Fibroblast of upper back skin (primary cell): ENCODE measurements at places on chromosomes 3 and 15.

GRCh38 chr3:65245133-65246063, 557.6 kb upstream of the ADAMTS9 start:
- DNase-seq = peak; percentile 52

DNA sequence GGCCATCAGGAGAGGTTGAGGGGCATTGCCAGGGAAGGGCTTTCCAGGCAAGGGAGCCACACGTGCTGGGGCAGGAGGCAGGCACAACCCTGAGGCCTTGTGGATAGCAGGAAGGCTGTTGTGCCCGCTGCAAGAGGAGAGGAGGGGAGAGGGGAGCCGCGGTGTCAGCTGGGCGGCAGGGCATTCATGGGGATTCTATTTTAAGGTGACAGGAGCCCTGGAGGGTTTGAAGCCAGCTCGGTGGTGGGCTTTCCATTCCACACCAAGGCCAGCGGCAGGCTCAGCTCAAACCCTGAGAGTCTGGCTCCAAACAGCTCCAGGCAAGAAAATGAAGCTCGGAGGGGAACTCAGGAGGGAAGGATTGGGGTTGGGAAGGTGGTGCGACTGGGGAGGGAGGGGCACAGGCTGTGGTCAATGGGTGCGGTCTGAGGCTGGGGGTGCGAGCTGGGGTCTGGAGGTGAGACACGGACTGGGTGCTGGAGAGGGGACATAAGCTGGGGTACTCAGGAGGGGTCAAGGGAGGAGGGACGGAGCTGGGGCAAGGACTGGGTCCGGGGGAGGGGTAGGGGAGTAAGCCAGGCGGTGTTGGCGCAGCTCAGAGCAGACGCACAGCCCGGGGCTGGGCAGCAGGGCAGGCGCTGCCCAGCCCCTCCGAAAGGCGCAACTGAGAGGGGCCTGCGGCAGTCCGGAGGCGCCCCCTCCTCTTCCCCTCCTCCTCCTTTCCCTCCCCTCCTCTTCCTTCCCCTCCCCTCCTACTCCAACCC, 43.4 kb downstream of the TPRA1 start:
- no peak for DNase-seq

DNA sequence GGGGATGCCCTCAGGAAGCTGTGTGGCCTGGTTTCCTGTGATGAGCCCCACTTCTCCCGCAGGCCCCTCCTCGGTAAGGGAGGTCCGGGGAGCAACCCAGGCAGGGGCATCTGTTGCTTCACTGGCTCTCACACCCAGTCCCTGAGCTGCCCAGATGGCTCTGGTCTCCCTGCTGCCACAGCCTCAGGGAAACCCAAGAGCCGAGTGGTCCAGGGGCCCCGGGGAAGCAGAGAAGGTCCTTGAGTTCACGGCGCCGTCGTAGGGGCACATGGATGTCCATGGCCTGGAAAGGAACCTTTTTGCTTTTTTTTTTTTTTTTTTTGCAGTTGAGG, 13.3 kb upstream of the LRRC15 start:
- DNase-seq = no peak

DNA sequence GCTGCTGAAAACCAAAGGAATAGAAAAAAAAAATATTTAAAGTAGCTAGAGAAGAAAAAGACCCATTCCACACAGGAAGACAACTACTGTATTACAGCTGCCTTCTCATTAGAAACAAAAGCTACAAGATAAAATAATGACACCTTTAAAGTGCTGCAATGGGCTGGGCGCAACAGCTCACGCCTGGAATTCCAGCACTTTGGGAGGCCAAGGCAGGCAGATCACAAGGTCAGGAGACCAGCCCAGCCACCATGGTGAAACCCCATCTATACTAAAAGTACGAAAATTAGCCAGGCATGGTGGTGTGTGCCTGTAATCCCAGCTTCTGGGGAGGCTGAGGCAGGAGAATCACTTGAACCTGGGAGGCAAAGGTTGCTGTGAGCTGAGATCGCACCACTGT, 31.0 kb downstream of the TRPM7 start:
- no peak for DNase-seq

DNA sequence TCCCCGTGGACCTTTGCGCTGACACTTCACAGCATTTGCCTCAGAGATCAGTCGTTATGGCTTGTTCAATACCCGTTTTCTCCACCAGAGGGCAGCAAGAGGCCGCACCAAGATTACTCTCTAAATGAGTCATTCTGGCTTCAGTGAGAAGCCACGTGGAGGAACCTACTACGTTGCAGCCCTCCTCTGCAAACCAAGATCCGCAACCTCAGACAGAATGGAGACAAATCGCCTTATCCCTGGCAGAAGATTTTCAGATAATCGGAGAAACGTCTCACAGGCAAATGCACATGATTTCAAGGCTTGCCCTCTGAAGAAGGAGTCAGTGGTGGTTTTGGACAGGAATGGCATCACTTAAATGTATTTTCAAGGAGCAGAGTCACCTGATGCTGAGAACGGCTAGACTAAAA, 60.5 kb downstream of the GTPBP8 start:
- peak; percentile 82 for DNase-seq

GRCh38 chr15:35293353-35294130, 208.4 kb upstream of the NANOGP8 start:
- peak; percentile 82 for DNase-seq

- no peak for DNase-seq
These were observed 142.7 kb downstream of the ALDH1A2 start for GRCh38 chr15:57922776-57923175.

- DNase-seq = peak; percentile 85
These were observed 305.7 kb upstream of the COL8A1 start for GRCh38 chr3:99332718-99333117.

DNA sequence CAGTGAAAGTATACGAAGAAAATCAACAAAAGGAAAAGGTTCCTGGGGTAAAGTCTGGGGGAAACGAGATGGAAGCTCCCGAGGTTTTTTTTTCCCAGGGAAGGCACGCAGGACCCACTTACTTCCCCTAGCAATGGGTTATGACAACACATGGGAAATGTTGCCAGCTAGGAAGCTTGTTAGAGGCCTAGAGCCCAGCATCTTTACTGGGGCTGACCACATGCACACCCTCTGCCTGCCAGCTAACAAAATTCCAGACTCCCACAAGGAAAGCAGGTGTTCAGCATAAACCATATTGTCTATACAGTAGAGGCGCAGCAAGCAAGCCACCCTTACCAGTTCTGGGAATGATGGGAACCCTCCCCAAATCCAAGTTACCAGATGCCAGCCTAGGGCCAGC, 258.8 kb upstream of the NR2E3 start:
- no peak for DNase-seq

GRCh38 chr3:11434017-11434526, 161.9 kb downstream of the ATG7 start:
- DNase-seq = peak; percentile 63

DNA sequence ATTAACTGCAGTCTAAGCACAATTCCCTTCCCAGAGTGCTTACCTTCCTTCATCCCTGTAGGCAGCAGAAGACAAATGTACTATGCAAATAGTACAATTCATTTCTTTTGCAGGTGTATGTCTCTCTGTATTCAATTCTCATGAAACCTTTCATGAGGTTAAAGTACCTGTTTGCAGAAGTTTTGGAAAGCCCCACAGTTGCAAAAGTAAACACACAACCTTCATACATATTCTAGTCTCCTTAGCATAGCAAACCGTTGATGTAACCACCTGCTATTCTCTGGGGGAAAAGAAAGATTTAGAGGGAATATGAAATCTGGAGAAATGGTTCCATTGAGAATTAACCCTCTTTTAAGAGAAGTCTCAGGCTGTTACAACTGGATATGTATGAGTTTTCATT, 200.3 kb upstream of the SUCLG2 start:
- DNase-seq = no peak

DNA sequence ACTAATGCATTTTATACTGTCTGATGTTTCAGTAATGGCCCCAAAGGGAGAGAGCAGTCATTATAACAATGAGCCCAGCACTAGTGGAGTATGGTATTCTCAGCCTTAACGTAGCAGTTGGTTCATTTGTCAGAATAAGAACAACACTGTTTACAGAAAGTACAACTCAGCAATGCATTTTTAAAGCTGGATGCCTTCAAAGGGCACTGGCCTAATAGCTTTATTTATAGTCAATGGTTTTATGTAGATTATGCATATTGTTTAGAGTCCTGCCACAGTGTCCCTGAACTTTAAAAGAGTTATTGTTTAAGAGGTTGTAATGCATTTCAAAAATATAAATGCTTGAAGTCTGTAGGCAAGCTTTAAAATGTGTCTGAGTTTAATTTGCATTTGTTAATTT, 211.1 kb downstream of the MCTP2 start:
- DNase-seq = no peak

DNA sequence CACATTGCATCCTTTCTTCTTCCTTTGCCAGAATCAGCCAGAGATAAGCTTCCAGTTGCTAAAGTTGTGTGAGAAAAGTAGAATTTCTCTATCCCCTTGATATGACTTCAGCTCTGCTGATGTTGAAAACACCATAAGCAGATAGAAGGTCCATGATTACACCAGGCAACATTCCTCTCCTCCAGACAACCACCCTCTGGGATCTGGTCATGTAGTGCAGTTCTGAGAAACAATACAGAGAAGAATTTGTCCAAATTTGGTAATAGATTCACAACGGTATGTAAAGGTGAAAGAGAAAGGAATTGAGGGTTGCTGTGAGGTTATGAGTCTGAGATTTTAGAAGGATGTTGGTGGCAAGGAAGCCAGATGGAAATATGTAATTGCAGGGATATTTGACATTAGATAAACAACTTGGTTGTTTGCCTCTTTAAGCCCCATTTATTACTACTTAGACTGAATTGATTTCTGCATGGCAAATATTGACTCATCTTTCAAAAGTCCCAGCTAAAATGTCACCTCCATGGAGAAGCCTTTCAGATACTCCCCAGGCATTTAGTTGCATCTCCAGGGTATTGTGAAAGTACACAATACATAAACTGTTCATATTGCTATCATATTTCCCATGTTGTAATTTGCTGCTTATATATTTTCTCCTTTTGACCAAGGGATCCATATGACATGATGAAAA, 134.9 kb downstream of the GAP43 start:
- DNase-seq = peak; percentile 30
